Tibial nerve (tissue), 4 donors: ENCODE measurements at places on chromosomes 1 and 21.

DNA sequence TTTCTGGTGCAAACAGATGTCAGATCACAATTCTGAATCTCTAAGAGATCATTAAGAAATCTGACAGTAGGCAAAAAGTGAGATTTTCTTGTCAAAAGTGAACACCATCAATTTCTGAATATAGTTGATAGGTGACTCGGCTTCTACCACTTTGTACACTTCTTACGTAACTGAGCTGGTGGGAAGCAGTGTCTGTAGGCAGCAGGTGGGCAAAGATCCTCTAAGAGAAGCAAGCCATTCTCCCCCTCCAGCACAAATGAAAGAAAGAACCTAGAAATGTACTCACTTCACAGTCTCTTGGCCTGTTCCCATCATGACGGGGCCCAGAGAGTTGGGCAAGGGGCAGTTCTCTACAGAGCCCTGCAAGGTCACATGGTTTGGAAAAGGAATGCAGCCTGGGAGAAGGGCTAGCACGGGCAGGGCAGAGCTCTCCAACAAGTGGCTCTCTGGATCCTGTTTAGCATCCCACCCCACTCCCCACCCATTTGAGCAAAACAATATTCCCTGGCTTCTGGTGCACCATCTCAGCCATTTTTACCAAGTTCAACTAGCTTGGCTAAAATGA, 412.6 kb downstream of the LTN1 start:
- DNase-seq = no peak

GRCh38 chr1:169474302-169474995, 11.3 kb downstream of the SLC19A2 start:
- no peak for DNase-seq

- DNase-seq = no peak
Observed at GRCh38 chr1:184186167-184186566, 134.6 kb downstream of the TSEN15 start.

- DNase-seq = no peak
Observed at GRCh38 chr1:229623225-229623624, 2.7 kb downstream of the TAF5L start.

- DNase-seq = no peak
Observed at GRCh38 chr1:207812778-207813511, 61.1 kb downstream of the CD46 start.

DNA sequence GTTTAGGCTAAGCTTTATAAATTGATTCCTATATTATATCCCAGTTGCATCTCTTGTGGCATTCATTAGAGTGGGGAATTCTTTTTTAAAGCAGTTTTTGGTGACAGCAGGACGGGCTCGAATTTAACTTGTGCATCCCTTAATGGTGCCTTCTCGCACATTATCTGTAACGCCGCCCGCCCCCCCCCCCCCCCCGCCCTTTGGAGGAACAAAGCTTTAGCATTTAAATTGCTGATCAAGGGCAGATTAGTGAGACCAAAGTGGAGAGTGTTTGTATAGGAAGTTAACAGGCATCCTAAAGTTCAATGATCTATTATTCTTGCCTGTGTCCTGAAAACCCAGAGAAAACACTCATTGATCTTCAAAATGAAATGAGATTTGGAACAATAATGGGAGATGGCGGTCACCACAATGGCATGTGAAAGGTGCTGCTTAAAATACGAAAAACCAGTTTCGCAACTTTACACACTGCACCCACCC, 2.2 kb downstream of the LMO4 start:
- no peak for DNase-seq

DNA sequence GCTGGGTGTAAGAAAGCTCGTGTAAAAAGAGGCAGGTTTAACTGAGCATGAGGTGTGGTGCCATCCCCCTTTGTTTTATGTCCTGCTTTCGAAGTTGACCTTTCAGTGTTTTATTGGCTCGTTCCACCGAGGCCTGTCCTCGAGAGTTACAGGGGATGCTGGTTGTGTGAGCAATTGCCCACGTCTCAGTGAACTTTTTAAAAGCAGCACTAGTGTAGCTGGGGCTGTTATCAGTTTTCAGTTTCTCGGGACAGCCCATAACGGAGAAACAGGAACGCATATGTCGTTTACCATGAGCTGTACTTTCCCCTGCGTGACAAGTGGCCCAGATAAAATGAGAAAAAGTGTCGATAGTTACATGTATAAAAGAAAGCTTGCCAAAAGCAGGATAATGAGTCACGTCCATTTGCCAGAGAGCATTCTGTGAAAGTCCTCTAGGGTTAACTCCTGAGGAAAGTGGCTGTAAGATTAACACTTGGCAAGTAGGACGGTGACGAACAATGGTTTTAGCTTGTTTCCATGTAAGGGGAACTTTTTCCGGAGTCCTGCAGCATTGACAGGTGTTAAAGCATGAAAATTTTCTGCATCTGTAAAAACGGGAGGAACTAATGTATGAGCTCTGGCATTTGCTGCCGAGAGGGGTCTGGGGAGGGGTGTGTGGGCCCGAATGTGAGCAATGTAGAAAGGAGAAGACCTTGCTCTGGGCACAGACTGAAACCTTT, 7.8 kb upstream of the LRRC47 start:
- no peak for DNase-seq

- DNase-seq = no peak
Observed at GRCh38 chr1:171470726-171471125, 14.6 kb upstream of the PRRC2C start.

- no peak for DNase-seq
Observed at GRCh38 chr1:118081387-118081786, 103.6 kb downstream of the SPAG17 start.

- DNase-seq = no peak
Observed at GRCh38 chr1:93620172-93620840, 61.3 kb downstream of the BCAR3 start.

- no peak for DNase-seq
Observed at GRCh38 chr1:8217011-8217711, 100.8 kb upstream of the SLC45A1 start.

- DNase-seq = no peak
Observed at GRCh38 chr1:241610056-241610815, 29.9 kb downstream of the CHML start.

DNA sequence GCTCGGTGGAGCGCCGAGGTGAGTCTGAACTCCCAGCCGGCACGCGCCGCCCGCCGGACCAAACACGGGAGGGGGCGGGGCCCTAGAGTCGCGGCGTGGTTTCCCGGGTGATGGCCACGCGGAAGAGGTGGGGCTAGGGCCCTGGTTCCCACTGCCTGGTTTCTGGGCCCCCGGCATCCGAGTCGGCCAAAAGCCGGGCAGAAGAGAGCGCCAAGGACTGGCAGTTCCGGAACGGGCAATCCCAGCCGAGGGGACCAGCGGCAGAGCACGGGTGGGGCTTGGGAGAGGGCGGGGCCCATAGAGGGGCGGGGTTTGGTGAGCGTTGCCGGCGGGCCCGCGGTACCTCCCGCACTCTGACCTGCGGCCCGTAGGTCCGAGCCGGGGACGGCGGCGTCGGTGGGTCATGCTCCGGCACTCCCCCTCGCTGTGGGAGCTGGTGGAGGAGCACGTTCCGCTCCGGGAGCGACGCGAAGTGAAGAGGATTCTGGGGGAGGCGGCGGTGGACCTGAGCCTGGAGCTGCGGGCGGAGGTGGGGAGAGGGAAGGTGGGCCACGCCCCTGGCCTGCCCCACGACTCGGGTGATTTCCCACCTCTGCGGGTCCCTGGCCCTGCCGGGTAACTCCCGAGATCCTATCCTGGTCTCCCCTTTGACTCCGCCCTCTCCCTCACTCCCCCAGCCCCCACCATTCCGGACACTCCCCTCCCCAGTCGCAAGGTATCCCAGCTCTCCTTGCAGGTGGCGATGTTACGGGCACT, at the start of gene CCDC24:
CCDC24 (plus strand) TSS at position 124 of the 756 bp plus-strand sequence; CDS start at position 404, 280 bp downstream.
- DNase-seq = peak; percentile 77

GRCh38 chr1:184051138-184051484, 419 bp upstream of the TSEN15 start:
- no peak for DNase-seq

DNA sequence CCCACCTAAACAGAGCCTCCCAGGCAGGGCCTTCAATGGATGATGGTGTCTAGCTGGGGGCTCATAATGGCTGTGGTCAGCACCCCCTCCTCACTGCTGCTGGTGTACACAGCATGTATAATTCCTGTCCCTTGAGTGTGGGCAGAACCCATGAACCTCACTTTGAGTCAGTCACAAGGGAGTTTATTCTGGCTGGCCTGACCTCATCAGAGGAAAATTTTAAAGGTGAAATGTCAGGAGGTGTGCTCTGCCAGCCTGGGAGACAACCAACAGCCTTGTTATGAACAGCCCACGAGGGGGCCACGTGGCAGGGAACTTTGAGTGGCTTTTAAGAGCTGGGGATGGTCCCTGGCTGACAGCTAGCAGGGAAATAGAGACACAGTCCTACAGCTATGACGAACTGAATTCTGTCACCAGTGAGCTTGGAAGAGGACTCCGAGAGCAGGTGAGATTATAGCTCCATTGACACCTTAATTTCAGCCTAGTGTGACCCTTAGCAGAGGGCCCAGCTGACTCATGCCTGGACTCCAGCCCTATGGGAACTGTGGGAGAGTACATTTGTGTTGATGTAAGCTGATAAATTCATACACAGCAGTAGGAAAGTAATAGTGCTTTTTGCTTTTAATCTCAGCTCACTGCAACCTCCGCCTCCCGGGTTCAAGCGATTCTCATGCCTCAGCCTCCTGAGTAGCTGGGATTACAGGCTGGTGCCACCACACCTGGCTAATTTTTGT, 73.5 kb upstream of the RUNX3 start:
- no peak for DNase-seq

- DNase-seq = peak; percentile 38
Observed at GRCh38 chr1:96538883-96539282, 182.7 kb upstream of the PTBP2 start.

- peak; percentile 11 for DNase-seq
Observed at GRCh38 chr1:55869065-55869464, 653.9 kb upstream of the USP24 start.

DNA sequence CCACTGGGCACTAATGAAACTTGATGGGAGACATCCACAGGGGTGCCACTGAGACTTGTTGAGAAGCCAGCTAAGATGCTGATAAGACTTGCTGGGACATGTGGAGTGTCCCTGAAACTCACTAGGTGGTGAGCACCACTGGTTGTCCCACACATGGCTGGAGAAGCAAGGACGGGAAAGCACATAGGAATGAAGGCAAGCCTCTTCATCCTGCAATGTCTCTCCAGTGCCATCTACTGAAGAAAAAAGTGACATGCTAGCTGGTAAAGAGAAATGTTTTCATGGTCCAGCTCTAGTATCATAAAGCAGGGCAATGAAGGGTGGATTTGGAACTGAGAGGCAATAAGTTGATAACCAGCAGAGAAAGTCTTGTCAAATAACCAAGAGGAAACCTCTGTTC, 283.0 kb downstream of the PAPPA2 start:
- DNase-seq = no peak

DNA sequence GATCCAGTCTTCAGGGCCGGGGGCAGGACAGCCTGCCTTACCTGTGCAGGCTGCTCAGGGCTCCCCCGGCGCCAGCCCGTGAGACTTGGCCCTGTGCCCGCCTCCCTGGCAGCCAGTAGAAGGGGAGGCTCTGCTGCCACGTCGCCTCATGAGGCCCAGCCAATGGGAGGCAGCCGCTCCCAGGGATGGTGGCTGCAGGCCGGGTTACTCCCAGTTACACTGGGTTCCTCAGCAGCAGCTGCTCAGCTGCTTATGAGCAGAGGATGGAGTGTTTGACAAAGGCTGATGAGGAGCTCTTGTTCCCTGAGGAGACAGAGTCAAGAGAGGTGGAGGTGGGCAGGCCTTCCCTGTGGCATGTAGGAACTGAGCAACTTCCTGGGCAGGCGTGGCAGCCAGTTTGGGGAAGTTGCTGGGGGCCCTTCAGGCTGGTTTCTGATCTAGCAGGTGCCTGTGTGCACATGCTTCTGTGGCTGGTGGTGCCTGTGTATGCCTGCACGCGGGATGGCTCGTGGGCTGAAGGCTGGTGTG, 5.5 kb downstream of the MFSD2A start:
- no peak for DNase-seq

DNA sequence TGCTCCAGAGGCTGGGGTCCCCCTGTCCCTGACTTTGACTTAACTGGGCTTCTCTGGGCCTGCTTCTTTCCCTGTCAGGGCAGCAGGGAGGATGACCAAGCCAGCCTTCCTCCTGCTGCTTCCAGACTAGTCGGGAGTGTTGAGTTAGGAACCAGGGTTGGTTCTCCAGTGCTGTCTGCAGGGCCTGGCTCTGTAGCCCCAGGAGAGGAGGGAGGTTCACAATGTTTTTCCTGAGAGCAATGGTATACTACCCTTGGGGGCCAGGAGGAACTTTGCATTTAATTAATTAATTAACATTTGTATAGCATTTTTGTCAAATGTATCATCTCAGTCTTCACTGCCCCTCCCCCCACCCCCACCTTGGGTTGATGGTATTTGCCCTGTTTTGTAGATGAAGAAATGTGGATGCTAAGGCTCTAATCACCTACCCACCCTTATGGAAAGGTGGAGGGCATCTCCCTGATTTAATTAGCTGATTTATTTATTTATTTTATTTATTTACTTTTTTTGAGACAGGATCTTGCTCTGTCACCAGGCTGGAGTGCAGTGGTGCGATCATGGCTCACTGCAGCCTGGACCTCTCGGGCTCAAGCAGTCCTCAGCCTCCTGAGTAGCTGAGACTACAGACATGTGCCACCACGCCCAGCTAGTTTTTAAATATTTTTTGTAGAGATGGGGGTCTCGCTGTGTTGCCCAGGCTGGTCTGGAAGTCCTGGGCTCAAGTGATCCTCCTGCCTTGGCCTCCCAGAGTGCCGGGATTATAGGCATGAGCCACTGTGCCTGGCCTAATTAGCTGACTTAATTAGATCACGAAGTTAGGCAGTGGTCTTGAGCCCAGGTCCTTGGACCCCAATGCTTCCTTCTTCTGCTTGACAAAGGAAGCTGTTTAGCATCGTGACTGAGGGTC, 6.6 kb downstream of the H6PD start:
- DNase-seq = no peak
